A549 treated with ZK216348 at 1 μM for 4 hours (cell line): ENCODE measurements at places on chromosomes 4 and X. TPM values are rescaled to one million over a fixed set of nuclear protein-coding genes. Genes with fewer than 3 reads are reported as not detected.

The SLC4A4 gene
- total RNA-seq, result 0.96 to 2.4 TPM (median 1.9 TPM) in 5 replicates

The MAGEC1 gene
- 0.15 TPM in 1 of 5 replicates, not detected in the others for total RNA-seq

The CYTL1 gene
- total RNA-seq, result not detected in 5 replicates

The NRK gene
- not detected in 5 replicates for total RNA-seq

The SPANXA2 gene
- 0.23 to 0.46 TPM in 2 of 5 replicates, not detected in the others for total RNA-seq

The KLB gene
- 0.06 to 0.14 TPM (median 0.11 TPM) in 5 replicates for total RNA-seq

The ZNF157 gene
- 0.06 to 0.15 TPM (median 0.07 TPM) in 3 of 5 replicates, not detected in the others for total RNA-seq

The TLR6 gene
- total RNA-seq, result 2.1 to 3.5 TPM (median 3.0 TPM) in 5 replicates

The SMARCAD1 gene
- 6.5 to 13.7 TPM (median 12.5 TPM) in 5 replicates for total RNA-seq

The CXCL1 gene
- 8.3 to 14.5 TPM (median 12.0 TPM) in 5 replicates for total RNA-seq

The FAM13A gene
- 4.0 to 6.7 TPM (median 5.5 TPM) in 5 replicates for total RNA-seq

The ARAP2 gene
- total RNA-seq, result 0.34 to 1.1 TPM (median 0.65 TPM) in 5 replicates

The MSX1 gene
- 5.0 to 10.8 TPM (median 9.4 TPM) in 5 replicates for total RNA-seq

The NBDY gene
- 48.7 to 76.1 TPM (median 52.4 TPM) in 5 replicates for total RNA-seq

The SRPX2 gene
- total RNA-seq, result 2.4 to 5.3 TPM (median 3.3 TPM) in 5 replicates

The ASMT gene
- 0.27 to 0.33 TPM (median 0.28 TPM) in 3 of 5 replicates, not detected in the others for total RNA-seq

The TMEM156 gene
- total RNA-seq, result 15.7 to 27.8 TPM (median 18.8 TPM) in 5 replicates

The BST1 gene
- 16.7 to 22.6 TPM (median 18.2 TPM) in 5 replicates for total RNA-seq

The SPANXN3 gene
- total RNA-seq, result not detected in 5 replicates

The RS1 gene
- not detected in 5 replicates for total RNA-seq

The KIAA0232 gene
- total RNA-seq, result 6.3 to 13.4 TPM (median 10.7 TPM) in 5 replicates

The CTAG1B gene
- total RNA-seq, result not detected in 5 replicates

The SORBS2 gene
- 0.27 to 0.97 TPM (median 0.69 TPM) in 4 of 5 replicates, not detected in the other for total RNA-seq

The SLC25A43 gene
- total RNA-seq, result 23.9 to 35.9 TPM (median 31.8 TPM) in 5 replicates

The COQ2 gene
- 18.0 to 21.4 TPM (median 20.9 TPM) in 5 replicates for total RNA-seq

The HTT gene
- 9.8 to 13.4 TPM (median 12.3 TPM) in 5 replicates for total RNA-seq

The EXOC1L gene
- not detected in 5 replicates for total RNA-seq

The WDR45 gene
- total RNA-seq, result 44.3 to 60.4 TPM (median 58.1 TPM) in 5 replicates
